ENCODE measurements at places on chromosomes 2 and 18.
A peak's percentile ranks its signal among the peaks of the same experiment; 100 is the strongest.

DNA sequence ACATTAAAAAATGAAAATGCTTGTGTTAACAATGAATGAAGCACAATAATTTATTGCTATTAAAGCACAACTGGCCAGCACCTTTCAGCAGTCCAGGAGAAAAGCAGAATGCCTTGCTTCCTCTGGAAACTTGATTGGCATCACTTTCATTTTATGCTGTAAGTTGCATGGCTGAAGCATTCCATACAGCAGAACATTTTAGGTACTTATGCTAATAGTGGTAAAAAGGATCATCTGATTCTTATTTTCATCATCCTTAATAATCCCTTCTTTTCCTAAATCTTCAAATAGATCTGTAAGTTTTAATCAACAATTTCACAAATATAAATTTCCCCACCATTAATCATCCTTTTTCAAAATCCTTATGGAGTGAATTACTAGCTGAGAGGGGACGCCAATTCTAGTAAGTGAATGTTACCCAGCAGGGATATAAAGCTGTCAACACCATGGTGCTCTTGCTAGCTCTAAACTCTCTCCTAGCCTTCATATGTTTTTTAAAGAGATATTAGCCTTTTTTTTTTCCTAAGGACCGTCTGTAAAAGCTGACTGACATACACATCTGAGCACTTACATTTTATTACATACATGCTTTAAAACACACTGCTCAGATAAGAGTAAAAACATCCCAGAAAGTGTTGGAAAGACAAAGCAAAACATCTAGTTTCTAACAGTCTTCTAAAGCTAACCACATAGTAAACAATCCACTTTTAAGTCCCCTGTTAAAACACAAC lies 5.3 kb downstream of the SATB2 start:
- DNase-seq, result no peak

GRCh38 chr2:149733936-149734685 lies 146.5 kb upstream of the MMADHC start:
- DNase-seq, result no peak

GRCh38 chr2:11703700-11704099 lies 33.7 kb upstream of the NTSR2 start:
- no peak for DNase-seq

DNA sequence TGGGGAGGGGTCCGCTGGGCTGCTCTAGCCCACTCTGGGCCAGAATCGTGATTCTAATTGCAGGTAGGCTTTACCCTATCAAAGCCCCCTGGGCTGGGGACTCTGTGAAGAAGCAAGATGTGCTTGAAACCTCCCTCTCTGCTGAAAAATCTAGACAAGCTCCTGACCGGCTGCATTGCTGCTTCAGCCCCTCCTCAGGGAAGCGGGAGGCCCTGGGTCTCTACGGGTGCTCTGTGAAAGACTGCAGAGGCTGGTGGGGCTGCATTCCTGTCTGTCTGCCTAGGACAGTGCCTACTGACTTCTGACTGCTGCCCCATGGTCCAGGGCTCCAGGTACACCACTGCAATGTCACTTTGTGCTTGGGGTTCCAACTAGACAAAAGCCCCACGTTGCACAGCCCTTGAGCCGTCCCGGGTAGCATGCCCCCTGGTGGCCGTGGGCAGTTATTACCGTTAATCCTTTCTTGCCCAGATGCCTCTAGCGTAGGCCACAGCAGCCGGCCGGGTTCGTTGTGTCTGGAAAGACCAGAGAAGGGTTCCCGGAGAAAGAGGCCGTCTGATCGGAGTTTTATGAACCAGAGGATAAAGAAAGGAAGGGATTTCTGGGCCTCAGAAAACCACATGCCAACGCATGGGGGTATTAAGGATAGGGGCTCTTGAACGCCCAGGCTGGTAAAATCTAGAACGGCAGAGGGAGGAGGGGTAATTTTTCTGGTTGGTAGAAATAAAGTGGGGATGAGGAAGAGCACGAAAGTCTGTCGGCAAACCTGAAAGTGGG lies 15.9 kb upstream of the C1QL2 start:
- DNase-seq, result peak; percentile 51

DNA sequence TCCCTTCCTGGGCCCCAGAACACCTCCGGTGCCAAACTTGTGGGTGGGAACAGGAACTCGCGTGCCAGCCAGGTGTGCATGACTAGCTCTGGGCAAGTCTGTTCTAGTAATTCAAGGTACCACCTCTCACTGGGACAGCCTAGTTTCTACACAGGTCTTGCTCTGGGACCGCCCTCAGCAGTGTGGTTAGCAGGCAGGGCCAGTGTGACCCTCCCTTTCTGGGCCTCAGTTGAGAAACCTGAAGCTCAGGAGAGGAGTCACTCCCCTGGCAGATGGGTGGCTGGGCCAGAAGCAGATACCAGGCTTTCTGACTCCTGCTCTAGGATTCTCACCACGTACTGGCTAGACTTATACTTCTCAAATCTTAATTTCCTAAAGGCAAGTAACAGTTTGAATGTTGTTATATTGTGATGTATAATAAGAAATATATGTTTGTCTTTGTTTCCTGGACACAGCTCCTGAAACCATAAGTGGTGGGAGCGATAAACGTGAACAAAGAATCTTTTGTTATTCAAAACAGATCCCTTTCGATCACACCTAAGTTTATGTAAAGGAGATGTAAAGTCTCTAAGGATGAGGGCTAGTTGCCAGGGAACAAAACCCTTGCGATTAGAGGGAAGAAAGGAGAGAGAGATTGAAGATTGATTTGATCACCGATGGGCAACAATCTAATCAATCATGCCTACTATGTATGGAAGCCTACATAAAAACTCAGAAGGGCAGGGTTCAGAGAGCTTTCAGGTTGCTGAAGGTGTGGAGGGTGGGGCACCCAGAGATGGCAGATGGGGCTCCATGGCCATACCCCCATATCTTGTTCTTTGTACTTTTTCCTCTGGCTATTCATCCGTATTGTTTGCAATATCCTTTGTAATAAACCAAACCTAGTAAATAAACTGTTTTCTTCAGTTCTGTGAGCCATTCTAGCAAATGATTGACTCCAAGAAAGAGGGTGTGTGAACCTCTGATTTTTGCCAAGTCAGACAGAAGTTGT lies 952 bp upstream of the UGT1A6 start:
- DNase-seq, result no peak

GRCh38 chr2:138078153-138078552 lies 113.9 kb downstream of the HNMT start:
- DNase-seq, result no peak

GRCh38 chr18:77208964-77209363 lies 40.7 kb upstream of the GALR1 start:
- no peak for DNase-seq

GRCh38 chr2:173970516-173970924 lies 5.3 kb upstream of the SP3 start:
- DNase-seq, result no peak

GRCh38 chr2:60413814-60414168 lies 139.7 kb downstream of the BCL11A start:
- no peak for DNase-seq

- no peak for DNase-seq
Measured at GRCh38 chr2:238924032-238924431, 76.1 kb downstream of the TWIST2 start.

- DNase-seq, result no peak
Measured at GRCh38 chr2:112256654-112257053, 1.8 kb upstream of the ZC3H8 start.

DNA sequence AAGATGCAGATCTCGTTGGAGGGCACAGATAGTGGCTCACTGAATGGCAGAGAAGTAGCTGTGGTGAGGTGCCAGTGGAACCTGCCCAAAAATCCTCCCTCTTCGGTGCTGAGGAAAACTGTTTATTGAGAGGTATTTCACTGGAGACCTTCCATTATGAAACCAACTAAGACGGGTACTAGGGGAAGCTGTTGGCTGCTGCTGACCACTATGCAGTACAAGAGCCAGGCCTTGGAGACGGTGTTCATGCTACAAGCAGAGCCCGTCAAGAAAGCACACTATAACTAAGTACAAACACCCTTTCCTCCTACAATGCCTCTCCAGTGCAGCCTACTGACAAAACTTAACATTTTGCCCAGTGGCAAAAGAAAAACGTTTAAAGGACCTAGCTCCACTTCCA lies 4.6 kb downstream of the ARL5A start:
- DNase-seq, result no peak

- DNase-seq, result no peak
Measured at GRCh38 chr18:59518705-59519104, 159.6 kb upstream of the LMAN1 start.

GRCh38 chr2:190809876-190810525 lies 70.6 kb upstream of the GLS start:
- no peak for DNase-seq

DNA sequence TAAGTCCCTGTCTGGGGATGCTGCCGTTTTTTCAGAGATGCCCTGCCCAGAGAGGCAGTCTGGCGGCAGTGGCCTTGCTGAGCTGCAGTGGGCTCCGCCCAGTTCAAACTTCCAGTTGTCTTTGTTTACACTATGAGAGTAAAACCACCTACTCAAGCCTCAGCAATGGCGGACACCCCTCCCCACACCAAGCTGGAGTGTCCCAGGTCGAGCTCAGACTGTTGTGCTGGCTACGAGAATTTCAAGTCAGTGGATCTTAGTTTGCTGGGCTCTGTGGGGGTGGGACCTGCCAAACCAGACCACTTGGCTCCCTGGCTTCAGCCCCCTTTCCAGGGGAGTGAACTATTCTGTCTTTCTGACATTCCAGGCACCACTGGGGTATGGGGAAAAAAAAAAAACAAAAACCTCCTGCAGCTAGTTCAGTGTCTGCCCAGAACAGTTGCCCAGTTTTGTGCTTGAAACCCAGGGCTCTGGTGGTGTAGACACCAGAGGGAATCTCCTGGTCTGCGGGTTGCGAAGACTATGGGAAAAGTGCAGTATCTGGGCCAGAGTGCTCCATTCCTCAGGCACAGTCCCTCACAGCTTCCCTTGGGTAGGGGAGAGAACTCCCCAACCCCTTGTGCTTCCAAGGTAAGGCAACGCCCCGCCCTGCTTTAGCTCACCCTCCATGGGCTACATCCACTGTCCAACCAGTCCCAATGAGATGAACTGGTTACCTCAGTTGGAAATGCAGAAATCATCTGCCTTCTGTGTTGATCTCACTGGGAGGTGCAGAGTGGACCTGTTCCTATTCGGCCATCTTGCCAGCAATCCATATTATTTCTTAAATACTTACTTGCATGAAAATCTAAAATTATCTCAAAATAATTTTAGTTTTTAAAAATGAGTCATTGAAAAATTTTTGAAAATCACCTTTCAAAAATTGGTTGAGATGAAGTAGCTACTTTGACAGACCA lies 338.0 kb downstream of the OSR1 start:
- no peak for DNase-seq

GRCh38 chr18:55588111-55588869 lies at the start of gene TCF4:
Gene TCF4, minus strand, starts transcription at chr18:55588192. Its CDS starts 1,076 bp downstream, at chr18:55587116.
- DNase-seq, result peak; percentile 44
